ENCODE measurements at places on chromosomes 5 and 9.

GRCh38 chr5:21397693-21398092, 1409.7 kb upstream of the CDH18 start:
- DNase-seq = no peak

DNA sequence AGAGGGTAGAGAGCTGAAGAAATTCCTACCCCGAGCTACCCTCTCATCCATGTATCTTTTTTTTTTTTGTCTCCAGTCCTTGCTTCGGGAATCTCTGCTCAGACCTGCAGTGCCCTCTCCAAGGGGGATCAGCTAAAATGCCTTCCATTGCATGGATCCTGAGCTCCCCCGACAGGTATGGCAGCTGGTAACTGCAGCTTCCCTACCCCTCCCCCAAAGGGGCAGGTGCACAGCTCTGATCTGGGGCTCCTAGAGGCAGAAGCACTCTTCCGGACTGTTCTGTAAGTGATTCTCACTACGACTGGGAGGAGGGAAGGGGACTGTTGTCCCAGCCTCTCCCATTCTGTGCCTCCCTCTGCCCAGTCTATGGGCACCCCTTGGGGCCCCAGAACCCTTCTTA, 169.6 kb downstream of the MELK start:
- no peak for DNase-seq

DNA sequence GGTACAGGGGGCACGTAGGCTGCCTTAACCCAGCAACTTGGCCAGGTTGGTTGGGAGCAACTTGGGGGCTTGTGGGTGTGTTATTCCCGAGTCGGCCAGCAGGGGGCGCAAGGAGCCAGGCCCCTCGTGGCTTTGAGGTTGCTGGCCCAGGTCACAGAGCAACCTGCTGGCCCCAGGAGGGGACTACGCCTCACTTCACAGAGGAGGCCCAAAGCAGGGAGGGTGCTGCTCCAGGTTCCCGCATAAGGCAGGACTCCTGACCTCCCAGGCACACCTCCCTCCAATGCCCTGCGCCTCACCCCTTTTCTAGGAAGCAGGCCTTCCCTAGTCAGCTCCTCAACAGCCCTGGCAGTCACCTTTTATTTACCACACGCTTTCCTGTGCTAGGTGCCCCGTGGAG, 18.1 kb downstream of the KYAT1 start:
- peak; percentile 79 for DNase-seq

DNA sequence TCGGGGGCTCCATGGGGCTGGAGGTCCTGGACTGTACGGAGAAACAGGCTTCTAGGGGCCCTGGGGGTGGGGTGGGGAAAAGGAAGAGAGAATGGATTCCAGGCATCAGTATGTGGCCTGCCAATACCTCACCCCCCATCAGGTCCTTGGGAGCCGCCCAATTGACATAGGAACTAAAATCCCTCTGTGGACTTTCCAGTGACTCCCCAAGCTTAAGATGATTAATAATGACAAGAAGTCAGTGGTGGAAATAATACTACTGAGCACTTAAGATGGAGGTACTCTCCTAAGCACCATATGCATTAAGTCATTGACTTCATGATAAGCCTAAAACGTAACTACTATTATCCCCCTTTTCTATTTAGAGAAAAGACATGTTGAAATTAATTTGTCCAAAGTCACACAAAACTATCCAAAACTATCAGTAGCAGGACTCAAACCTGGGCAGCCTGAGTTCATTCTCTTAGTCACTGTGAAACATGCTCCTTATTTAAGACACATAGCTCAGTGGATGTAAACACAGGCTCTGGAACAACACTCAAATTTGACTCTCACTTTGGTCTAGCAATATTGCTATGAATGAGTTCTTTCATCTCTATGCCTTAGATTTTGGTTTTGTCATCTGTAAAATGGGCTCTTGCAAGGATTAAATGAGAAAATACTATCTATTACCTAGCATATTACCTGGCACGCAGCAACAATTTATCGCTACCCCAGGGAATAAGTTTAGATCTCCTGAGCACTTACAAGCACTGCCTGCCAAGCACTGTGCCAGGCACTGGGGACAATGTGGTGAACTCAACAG, 9.5 kb downstream of the SPRY4 start:
- DNase-seq = no peak
